ELR (cell line): ENCODE measurements at places on chromosomes 2 and 18.

- DNase-seq: no peak
Observed at GRCh38 chr2:205783872-205784499, 101.7 kb downstream of the NRP2 start.

- no peak for DNase-seq
Observed at GRCh38 chr2:27117995-27118524, 868 bp downstream of the CGREF1 start.

- DNase-seq: no peak
Observed at GRCh38 chr18:57927511-57927910, 116.5 kb upstream of the NEDD4L start.

DNA sequence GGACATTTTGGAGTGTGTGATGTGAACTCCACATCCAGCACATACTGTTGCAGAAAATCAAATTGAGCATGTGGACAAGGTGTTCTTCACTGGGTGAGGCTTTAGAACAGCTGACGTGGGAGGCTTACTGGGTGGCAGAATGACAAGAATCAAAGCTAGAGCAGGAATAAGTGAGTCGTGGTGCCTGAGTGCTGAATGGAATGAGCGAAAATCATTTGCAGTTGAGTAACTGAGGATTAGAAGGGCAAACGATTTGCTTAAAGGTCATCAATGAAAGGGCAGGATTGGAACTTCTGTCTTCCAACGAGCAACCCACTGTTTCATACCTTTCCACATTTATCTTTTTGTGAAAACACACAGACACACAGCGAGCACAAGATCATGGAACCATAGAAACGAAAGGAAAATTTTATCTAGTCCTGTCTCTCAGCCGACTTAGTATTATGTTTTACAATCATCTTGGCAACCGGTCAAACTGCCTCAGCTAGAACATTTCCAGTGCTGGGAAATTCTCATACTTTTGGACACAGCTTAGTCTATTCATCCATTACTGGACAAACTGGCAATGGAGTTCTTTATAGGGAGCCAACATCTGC is 7.2 kb upstream of the DAW1 start:
- no peak for DNase-seq

DNA sequence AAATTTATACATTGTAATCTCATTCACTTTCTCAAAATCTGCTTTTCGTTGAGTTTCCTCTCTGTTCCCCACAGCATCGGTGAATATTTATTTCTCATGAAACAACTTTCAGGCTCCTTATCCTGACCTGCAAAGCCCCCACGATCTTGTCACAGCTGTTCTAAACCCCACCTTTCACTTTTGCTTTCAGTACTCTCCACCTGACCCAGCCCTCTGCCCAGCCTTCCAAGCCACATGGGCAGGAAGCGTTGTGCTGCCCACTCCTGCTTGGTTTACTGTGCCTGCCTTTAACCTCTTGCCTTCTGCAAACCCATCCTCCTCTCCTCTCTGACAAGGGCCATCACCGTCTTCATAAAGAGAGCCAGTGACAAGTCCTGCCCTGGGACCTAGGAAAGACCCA is 262.5 kb downstream of the GALR1 start:
- no peak for DNase-seq

GRCh38 chr2:239273280-239274234 is 127.3 kb downstream of the HDAC4 start:
- DNase-seq: no peak

- DNase-seq: no peak
Observed at GRCh38 chr2:15780234-15780633, 160.1 kb upstream of the MYCN start.

DNA sequence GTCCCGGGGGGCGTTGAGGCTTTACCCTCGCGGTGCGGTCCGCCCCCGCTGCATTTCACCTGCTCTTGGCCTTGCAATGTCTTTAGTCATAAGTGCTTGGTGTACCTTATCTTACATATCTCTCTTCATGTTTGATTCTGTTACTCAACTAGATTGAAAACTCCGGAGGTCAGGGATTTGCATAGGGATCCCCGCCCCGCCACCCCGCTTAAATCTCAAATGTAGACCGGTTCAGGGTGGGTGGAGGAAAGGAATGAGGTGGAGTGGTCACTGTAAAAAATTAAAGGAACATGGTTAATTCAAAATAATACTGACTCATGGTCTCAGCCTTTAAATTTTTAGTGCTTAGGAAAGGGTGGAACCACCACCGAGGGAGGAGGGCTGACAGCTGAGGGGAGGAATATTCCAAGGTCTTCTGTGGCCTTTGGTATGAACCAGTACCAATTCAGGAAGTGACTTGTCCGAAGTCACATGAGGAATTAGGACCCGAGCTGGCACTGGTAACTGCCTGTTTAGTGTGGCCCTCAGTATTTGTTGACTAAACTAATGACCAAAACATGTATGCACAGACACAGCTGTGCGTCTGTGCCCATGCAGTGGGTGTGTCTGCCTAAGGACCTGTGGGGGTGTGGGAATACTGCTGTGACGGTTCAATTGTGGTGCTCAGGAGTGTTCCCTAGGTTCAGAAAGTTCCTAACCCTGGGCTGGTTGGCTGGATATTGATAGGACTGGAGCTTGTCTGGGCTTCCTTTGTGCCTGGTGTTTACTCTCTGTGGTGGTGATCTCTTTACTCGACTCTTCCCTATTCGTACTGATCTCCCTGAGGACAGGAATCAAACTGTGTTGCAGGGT is 1.0 kb downstream of the PLEKHB2 start:
- DNase-seq: peak; percentile 81

DNA sequence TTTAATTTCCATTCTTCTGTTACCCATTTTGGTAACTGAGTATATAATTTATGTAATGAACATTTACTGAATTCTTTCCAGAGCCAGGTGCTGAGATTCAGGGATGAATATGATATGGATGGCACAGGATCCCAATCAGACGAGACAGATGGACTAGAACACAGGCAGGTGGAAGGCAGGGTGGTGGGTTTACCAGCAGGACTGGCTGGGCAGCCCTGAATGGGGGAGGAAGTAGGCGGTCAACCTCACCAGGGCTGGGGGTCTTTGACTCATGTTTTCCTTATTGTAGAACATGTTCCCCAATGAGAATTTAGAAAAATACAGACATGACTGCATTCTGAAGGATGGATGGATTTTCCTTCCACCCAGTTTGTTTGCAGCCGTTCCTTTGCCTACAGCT is 80.3 kb downstream of the CIB4 start:
- DNase-seq: no peak

DNA sequence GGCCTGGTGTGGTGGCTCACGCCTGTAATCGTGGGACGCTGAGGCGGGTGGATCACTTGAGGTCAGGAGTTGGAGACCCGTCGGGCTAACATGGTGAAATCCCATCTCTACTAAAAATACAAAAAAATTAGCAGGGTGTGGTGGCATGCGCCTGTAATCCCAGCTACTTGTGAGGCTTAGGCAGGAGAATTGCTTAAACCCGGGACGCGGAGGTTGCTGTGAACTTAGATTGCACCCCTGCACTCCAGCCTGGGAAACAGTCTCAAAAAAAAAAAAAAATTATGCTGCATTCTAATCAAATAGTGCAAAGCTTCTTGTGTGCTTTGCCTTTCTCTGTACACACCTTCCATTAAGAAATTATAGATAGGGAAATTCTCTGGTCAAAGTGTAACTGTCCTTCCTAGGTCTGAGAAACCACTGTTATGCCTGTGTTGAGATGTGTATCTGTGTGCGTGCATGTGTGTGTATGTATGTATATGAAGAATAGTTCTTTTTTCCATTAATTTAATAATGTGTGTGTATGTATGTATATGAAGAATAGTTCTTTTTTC is 2.5 kb downstream of the CD28 start:
- DNase-seq: no peak

DNA sequence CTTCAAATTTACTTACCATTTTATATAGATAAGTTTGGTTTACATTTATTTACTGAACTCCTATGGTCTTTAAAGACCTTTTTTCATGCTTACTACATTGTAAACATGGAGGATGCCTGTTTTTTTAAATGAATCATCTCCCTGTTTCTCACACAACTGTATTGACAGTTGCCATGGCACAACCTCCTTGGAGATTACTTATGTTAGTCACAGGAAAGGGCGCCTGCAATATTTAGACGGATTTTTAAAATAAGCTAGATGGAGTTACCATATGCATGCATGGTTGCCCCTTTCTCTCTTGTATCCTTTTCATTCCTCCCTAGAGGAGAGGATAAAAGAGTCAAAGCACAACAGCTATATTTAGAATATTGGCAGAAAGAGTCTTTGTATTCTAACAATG is 34.8 kb upstream of the CCDC102B start:
- peak; percentile 56 for DNase-seq

GRCh38 chr2:30255026-30255425 is 23.7 kb downstream of the LBH start:
- no peak for DNase-seq

GRCh38 chr2:116499389-116499788 is 1315.1 kb upstream of the DDX18 start:
- no peak for DNase-seq

GRCh38 chr2:51219468-51219867 is 187.5 kb upstream of the NRXN1 start:
- DNase-seq: no peak
